ENCODE measurements at places on chromosomes 12 and 14.

- no peak for DNase-seq
Observed at GRCh38 chr12:103952497-103952896, 13.2 kb upstream of the TDG start.

DNA sequence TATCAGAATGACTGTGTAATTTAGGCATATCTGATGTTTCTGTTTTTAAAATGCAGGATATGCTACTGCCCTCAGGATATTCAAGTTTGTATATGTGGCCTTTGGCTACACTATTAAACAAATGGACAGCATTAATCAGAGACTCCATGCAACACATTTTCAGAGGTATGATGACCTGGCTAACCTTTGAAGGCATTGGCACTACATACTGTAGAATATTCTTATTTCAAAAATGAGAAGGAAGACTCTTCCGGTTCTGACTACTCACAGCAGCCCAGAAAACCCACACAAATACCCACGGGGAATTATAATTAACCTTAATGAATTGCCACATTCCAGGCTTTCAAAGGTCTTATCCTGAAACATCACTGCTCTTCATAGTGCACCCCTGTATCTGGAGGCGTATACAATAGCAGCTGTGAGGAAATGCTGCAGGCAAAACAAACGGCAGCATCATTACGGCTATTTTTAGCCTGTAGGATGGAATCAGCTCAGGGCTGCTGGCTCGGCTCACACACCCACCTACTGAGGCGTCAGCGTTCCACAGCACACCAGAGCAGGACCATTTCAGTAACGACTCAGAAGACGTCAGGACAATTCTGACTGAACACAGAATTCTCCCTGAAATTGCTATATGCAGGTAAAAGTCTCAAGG lies 648.5 kb downstream of the RPS29 start:
- DNase-seq, result no peak

- DNase-seq, result no peak
Observed at GRCh38 chr12:95051241-95051640, 22.2 kb downstream of the NR2C1 start.

- DNase-seq, result peak; percentile 27
Observed at GRCh38 chr14:57266065-57266464, 2.6 kb downstream of the EXOC5 start.

- no peak for DNase-seq
Observed at GRCh38 chr14:85573406-85573805, 43.5 kb downstream of the FLRT2 start.

DNA sequence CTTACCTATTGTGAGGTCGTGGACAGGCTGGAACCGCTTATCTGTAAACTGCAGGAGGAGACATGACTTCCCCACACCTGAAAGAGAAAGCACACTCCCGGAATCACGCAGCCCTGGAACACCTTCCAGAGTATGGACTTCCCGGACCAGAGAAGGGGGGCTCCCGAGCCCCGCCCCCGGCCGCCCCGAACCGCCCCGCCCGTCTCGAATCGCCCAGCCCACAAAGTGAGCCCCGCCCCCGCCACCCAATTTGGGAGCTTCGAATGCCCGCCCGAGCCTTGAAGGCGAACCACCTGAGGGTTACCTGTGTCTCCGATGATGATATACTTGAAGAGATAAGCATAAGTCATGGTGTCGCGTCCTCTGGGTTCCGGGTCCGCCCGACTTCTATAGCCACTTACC lies 235 bp downstream of the RAB2B start:
- DNase-seq, result peak; percentile 75

DNA sequence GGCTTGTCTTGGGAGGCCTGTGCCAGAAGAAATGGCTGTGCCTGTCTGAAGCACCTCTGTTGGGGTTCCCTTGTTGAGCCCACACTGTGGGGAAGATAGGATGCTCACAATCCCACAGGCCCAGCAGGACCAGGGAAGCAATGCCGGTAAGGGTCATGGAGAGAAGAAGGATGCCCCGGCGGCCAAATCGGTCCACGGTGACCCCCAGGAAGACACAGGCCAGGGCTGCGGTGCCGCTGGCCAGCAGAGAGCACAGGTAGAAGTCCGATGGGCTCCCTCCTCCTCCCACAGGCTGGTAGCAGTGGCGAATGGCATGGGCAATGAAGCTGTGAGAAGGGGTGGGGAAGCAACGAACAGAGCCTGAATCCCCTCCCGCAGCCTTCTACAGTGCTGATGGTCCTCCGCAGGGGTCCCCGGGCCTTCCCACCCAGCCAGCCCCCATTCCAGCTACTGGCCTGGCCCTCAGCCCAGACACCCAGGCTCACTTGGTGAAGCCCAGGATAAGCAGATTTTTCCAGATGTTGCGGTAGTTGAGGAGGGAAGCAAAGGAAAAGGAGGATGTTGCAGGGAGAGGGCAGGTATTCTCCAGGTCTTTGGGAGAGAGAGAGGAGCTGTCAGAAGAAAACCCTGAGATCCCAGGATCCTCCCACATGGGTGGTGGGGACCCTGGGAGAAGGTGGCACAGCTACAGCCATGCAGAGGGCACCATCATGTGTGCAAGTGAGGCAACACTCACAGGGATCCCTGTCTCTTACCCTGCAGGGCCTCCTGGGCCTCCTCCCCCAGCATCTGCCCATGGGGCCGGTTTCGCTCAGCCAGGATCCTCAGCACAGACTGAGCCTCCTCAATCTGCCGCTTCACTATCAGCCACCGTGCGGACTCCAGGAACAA lies 5.0 kb downstream of the SLC22A17 start:
- DNase-seq, result no peak

- DNase-seq, result no peak
Observed at GRCh38 chr14:49494836-49495235, 91.3 kb downstream of the RPS29 start.

GRCh38 chr12:66860752-66861750 lies 182.2 kb upstream of the GRIP1 start:
- DNase-seq, result peak; percentile 72

DNA sequence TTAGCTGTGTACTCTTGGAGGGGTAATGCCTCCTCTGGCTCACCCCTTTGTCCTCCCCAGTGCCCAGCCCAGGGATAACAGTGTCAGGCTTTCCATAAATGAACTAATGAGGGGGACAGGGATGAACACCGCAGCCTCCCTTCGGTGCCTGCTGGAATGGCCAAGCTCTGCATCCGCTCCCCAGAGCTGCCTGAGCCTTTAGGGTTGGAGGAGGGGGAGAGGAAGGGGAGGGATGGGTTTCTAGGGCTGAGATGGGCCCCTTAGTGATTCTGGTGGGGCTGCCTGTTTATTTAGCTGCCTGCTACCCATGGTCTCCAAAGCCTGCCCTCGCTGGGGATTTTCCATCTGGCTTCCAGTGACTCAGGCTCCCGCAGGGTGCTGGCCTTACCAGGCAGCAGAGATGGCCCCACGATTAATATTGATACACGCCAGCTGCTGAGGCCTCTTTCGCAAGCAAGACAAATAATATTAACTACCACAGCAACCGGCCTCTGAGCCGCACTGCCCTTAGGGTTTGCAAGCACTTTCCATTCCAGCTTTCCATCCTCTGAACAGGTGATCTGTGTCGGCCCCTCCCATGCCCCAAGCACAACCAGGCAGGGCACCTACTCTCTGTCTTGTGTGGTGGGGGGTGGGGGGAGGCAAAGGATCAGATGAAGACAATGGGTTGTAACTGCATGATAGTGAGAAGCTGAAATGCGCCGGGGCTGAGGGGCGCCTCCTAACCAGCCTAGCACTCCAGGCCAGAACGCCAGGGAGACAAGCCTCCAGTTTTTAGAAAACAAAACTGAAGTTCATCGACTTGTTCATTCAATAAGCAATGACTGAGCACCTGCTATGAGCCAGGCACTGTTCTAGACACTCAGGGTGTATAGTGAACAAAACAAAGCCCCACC lies 56.7 kb downstream of the C14orf132 start:
- no peak for DNase-seq

DNA sequence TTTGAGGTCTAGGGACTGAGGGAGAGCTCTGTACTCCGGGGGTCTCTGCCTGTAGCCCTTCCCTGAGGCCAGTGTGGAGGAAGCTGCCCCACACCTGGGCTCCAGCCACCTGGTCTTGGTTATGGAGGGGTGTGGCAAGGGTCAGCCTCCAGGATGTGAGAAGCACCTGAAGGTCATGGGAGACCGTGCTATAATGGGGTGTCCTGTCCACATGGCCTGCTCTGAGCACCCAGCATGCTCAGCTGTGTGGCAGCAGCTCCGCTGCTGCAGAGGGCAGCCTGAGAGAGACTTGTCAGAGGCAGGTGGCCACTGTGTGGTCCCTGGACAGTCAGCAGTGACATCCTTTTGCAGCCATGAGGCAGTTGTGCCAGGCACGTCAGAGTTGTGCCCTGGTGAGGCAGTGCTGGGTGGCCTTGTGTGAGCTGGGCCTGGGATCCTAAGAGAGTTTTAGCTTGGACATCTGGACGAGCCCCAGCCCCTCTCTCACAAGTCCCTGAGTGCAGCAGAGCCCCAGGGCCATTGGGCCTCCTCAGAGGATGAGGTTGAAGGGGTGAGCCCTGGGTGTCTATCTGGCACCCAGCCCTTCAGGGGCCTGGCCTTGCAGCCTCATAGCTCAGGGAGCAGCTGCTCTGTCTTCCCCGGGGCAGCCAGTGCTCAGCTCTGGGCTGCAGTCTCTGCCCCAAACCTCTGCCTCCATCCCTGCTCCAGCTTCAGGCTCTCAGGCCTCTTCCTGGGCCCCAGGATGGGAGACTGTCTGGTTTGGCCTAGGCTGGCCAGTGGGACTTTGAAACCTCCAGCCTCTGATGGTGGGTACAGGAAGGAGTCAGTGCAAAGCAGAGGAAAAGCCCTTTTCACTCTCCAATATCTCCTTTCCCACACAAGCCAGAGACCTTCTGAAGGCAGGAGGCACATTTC lies 7.4 kb upstream of the ATG101 start:
- DNase-seq, result no peak
